ENCODE measurements at places on chromosomes 1 and 21.
A peak's percentile ranks its signal among the peaks of the same experiment; 100 is the strongest.

- DNase-seq: no peak
These were observed 45.5 kb downstream of the MAN1C1 start for GRCh38 chr1:25662061-25662460.

- no peak for DNase-seq
These were observed 13.0 kb downstream of the CAMSAP2 start for GRCh38 chr1:200751717-200752116.

DNA sequence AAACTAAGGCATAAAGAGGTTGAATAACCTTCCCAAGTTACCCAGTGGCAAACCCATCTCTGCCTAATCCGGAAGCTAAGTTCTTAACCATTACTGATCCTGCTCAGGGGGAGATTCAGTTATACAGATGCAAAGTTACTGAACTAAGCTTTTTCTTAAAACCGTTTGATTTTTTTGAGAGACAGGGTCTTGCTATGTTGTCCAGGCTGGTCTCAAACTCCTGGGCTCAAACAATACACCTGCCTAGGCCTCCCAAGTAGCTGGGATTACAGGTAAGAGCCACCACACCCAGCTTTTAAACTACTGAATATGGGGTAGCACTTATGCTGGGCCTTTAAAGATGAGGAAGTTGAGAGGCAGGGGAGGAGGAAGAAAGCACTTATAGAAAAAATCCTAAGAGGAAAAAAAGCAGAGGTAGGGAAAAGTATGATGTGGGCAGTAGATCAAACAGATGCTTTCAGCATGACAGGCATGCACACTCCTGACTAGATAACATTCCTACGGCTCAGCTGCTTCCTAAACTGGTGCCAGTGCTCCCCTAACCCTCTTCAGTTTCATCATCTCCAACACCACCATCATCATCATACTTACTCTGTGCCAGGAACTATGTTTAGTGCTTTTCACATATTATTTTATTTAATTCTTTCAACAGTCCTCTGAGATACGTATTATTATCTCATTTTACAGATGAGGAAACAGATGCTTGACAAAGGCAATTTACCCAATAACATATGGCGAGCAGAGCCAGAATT lies 5.8 kb downstream of the PAFAH2 start:
- no peak for DNase-seq

- DNase-seq: no peak
These were observed 40.7 kb downstream of the CHODL start for GRCh38 chr21:18285379-18285778.

DNA sequence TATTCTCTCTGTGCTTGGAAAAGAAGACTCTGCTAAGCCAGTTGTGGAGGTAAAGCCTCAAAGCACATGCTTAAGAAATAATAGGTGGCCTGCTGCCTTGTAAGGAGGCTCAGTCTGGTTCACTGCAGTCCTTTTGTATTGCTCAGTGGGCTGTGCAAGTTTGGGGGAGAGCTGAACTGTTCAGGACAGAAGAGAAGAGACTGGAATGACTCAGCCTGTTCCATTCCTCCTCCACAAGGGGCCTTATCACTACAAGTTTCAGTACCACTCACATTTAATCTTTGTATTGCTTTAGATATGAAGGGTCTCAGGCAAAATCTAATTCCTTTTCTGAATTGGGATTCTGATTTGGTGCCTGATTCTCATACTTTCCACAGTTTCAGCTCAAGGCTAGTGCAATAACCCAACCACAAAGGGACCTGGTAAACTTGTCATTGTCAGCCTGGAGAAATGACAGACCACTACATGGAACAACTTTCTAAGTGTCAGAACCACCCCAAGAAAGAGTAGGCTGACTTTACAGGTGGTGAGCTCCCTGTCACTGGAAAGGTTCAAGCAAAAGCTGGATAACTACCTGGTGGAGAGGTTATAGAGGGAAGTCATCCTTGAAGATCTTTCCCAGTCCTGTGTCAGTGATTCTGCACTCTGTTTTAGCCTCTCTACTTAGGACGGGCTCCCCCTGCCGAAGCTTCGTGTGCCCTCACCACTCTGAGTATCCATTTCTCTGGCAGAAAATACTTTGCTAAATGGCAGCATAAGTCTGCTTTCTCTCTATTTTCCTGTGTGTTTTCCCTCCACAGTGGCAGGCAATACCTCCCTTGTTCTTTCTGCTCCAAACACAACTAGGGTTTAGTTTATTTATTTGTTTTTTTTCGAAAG lies 162.9 kb upstream of the GJB5 start:
- DNase-seq: no peak

- peak; percentile 78 for DNase-seq
These were observed 168.4 kb downstream of the ZZZ3 start for GRCh38 chr1:77513839-77514763.

DNA sequence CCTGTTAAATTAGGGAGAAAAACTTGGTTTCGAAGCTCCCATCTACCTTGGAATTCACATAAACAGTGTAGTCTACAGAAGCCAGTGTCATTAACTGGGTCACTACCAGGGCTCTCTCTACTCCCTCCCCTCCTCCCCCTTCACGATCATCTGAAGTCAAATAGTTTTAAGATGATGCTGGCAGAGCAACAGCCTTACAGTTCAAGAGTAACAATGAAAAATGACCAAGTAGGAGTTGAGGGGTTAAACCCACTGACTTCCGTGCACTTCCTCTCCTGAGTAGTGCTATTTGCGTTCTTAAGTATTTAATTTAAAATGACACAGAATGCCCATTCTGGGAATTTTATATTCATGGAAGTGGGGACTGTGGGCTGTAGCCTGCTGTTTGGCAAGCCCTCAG lies 236.9 kb downstream of the SIPA1L2 start:
- DNase-seq: no peak

DNA sequence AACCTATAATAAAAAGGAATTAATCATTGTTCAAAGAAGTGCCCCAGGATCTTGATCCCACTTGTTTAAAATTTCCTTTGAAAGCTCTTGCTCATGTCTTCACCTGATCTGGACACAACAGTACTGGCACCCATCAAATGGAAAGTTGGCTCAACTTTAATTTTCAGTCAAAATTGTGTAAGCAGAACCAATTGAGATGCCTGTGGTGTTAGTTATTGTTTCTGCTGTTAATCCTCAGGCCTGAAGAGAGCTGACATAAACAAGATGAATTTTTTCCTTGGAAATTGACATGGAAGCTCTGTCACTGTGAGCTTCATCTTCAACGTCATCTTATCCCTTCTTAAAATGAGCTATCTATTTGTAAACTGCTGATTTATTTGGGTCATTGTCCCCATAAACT lies 88.3 kb upstream of the TNFSF4 start:
- no peak for DNase-seq

GRCh38 chr21:43957611-43958362 lies 54.3 kb upstream of the TRAPPC10 start:
- no peak for DNase-seq

GRCh38 chr1:67953301-67953700 lies 97.1 kb downstream of the DIRAS3 start:
- DNase-seq: no peak

GRCh38 chr1:223831755-223832636 lies 13.8 kb downstream of the TP53BP2 start:
- DNase-seq: peak; percentile 43

DNA sequence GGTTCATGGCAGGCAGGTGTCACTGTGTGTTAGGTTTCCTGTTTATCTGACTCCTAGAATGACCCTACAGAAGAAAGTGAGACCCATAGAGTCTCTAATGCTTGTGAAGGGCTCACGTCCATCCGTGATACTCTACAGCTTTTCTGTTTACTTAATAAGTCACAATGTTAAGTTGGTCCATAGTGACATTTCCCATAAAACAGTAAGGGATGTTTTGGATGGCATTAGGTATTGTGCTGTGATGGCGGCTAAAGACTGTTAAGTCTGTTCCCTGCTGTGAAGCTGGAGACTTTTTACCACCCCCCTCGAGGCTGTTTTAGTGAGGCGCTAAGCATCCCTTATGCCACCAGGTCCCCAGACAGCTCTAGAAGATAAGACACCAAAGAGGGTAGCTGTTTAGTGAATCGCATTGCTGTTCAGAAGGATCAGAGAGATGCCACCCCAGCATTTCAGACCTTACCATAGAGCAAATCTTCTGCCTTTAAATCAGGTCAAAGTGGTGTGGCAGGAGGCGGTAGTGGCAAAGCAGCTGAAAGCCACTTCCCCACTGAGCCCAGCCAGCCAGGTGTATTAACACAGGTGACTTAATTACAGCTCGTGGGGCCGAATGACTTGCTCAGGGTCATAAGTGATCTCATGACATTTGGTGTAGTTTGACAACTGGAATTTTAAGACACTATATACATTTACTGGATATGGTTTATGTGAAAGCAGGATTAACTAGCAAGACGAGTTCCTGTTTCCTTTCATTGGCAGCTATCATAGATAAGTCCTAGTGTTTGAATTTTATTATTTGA lies 25.0 kb downstream of the SLC37A1 start:
- no peak for DNase-seq

DNA sequence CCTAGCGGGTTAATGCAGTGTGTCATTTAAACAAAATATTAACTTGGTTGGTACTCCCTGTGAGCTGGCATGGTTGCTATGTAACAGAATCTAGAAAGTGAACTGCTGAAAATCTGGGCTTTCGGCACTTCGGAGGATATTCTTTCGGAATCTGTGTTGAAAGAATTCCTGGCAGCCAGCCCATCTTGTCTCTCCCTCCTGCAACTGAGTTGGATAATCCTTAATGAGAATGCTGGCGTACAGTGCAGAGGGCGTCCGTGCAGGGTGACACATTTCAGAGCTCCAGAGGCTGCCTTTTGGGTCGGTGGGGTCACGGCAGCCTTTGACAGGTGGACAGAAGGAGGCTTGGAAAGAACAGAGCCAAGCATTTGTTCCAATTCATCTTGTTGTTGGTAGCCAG lies 3.7 kb downstream of the KAZN start:
- DNase-seq: peak; percentile 92

- DNase-seq: no peak
These were observed 9.4 kb downstream of the USP16 start for GRCh38 chr21:29033871-29034270.

- DNase-seq: no peak
These were observed 21.3 kb downstream of the SYDE2 start for GRCh38 chr1:85179522-85179921.

DNA sequence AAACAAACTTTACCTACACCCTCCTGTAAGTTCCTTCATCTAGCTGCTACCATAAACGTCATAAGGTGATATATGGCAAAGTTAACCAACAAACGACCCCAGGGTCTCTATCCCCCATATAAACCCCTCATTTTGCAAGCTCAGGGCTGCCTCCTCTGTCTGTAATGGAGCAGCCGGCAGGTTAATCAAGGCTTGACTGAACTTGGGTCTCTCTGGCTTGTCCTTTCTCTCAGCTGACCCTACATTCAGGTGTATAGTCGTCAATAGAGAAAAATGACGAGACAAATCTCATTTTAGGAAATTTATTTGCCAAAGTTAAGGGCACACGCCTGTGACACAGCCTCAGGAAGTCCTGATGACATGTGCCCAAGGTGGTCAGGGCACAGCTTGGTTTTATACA lies 67.4 kb downstream of the WDR4 start:
- no peak for DNase-seq

- no peak for DNase-seq
These were observed 21.3 kb upstream of the GNPAT start for GRCh38 chr1:231219422-231220401.

Data from lung (tissue), 17 donors.